ACHN (cell line): ENCODE measurements at places on chromosomes 1 and 21.
A peak's percentile ranks its signal among the peaks of the same experiment; 100 is the strongest.

- DNase-seq: no peak
Observed at GRCh38 chr1:233662575-233663304, 48.8 kb downstream of the KCNK1 start.

GRCh38 chr1:182119631-182120030 lies 58.1 kb upstream of the ZNF648 start:
- peak; percentile 25 for DNase-seq

DNA sequence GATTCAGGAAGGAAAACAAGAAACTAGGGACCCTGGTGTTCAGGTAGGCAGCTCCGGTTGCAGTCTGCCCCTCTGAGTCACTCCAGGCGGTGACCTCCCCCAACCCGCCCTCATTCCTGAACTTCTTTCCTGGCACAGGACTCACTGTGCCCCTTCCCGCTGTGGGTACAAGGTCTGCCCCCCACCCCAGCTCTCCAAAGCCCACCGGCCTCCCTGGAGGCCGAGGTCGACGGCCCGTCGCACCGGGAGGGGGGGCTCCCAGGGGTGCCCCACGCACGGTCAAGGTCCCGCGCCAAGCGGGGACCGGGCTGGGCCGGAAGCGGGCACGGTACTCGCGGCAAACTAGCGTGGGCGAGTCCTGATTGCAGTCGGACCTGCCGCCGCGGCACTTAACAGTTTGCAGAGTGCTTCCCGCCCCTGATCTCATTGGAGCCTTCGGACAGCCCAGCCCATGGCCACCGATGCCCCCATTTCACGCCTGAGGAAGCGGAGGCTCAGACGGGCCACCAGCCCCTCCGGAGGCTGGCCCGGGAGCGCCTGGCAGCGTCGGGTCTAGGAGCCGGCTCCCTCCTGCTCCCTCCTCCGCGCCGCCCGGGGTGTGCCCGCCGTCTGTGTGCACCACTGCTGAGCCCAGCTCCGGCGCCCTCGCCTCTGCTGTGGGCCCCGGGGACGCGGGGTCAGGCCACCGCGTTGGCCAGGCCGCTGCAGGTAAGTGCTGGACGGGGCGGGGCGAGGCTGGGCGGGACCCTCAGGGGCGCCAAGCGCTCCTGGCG lies at the start of gene GJB3:
Gene GJB3, plus strand, starts transcription at position 144 of the 773 bp plus-strand sequence. CDS start 3,549 bp downstream, outside the sequence.
- peak; percentile 1 for DNase-seq

DNA sequence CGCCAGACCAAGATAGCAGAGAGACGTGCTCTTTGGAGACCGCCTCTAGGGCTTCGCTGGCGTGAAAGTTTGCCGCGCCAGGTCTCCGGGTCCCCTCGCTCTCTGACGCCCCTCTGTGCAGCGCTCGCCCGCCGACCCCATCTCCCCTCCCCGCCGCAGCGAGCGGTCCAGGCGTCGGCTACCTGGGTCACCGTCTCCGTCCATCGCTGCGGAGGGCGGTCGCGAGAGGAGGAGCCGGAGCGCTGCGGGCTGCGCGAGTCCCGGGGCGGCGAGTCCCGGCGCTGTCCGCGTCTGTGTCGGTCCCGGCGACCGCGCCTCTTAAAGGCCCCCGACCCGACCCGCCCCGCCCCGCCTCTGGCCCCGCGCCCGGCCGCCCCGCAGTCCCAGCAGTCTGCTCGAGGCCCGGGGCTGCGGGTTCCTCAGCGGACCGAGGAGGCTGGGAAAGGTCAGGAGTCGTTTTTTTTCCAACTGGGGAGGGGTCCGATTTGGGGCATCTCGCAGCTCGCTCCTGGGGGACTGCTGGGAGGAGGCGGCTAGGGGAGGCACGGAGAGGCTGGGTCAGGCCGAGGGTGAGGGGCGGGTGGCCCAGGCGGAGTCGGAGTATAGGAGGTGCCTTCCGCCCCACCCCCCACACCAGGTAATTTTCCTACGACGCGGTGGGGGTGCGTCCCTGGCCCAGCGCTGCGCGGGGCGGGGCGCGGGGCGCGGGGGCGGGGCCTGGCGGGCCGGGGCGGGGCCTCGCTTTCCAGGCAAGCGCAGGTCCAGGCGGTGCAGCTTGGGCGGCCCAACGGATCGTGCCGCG lies at the start of the genes FBXO2 and FBXO44:
Gene FBXO2, minus strand, starts transcription at position 293 of the 802 bp plus-strand sequence. Its CDS starts 89 bp downstream, at position 204.
Gene FBXO44, plus strand, starts transcription at position 741 of the 802 bp plus-strand sequence. CDS start 959 bp downstream, outside the sequence.
- DNase-seq: no peak

DNA sequence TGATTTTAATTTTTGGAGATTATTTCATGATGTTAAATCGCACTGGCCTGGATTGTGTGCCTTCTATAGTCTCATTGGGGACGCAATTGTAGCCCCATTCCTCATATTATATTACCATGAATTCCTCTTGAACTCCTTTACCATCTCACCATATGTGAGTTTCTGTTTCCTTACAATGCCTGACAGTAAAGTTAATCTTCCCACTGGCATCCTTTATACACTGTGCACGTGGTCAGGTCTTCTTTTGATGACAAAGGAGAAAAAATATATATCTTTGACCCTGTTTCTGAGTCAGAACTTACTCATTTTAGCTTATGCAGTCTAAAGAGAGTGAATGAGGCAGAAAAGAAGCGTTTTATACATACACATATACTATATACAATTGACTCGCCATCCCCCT lies 774 bp upstream of the ABL2 start:
- DNase-seq: peak; percentile 18

DNA sequence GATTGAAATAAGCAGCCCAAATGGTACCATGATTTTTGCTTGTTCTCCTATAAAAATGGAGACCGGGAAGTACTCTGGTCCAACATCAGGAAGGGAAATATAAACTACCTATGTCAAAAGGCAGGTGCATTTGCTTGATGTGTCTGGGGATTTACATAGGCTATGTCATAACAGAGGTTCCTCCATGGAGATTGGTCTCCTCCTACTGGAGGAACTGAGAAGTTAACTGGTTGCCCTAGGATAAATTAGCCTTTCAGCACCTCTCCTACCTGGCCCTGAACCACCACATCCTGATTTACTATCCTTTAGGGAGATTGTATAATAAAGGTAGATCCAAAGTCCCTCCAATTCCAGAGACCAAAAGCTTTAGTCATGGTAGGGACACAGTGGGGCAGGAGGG lies 1109.3 kb upstream of the B3GALT2 start:
- peak; percentile 62 for DNase-seq

GRCh38 chr21:28923439-28923975 lies 69.2 kb downstream of the LTN1 start:
- no peak for DNase-seq

- peak; percentile 60 for DNase-seq
Observed at GRCh38 chr1:161139766-161140165, 7.3 kb upstream of the DEDD start.

DNA sequence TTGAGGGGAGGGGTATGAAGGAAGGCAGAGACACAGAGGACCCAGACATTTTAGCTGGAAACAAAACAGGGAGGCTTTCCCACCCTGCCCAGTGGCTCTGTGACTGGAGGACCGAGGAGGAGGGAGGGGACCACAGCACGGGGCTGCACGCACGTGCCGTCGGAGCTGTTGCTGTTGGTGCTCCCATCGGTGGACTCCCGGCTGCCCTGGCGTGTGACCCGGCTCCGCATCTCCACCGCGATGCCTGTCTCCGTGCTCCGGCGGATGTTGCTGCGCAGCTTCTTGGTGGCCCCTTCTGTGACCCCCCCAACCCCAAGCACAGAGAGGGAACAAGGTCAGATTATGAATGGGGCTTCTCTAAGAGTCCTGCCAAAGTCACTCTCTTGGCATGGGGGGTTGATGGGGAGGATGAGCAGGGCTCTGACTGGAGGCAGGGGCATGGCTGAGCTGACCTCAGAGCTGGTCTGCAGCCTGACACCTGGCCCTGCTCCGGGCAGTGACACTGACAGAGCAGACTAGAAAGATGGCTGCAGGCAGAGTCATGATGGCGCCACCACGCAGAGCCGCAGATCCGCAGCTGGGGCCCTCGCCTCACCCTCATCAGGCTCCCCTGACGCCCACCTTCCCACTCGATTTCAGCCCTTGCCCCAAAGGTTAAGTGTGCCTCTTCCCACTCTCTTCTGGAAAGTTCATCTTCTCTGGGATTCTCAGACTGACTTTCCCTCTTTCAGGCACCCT lies 29.6 kb downstream of the RIMS3 start:
- DNase-seq: no peak

DNA sequence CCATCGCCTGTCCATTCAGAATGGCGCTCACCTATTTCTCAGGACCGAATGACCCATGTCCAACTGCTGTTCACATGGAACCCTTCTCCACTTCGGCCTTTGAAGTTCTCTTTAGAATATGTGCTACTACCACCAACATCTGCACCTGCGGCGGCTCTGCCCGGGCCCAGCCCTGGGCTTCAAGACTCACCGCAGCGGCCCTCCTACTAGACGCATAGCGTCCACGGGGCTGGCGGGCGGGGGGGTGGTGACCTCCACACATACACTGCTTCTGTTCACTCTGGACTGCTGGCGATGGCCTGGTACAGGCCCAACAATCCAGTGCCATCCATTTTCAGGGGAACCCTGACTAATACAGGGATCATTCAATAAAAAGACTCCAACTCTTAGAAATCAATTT lies 394.2 kb downstream of the VAV3 start:
- DNase-seq: no peak

DNA sequence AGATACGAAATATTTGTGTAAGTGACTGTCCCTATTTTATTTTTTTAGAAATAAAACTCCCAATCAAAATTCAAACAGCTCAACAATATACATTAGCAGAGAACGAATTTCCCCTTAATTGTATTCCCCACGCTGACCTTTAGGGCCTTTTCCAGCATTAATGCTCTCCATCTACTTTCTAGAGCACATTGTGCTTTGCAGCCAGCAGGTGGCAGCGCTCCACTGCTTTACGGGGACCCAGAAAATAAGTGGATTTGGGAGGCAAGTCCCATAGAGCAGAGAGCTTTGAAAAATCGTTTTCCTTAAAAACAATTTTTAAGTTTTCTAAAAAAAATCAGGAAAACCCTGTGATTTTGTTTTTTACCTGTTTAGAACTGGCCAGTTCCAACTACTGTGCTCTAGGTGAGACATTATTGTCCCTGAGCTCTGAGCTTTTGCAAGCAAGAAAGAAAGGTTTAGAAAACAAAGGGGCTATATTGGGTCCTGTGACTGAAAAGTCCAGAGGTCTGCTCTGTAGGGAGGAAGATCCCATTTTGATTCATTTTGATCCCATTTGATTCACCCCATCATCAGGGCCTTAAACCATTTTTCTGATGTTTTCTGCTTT lies 144.4 kb upstream of the ZNF644 start:
- peak; percentile 56 for DNase-seq

GRCh38 chr1:16232316-16232710 lies 4.7 kb downstream of the CPLANE2 start:
- no peak for DNase-seq
